NCI-H1105 treated with DMSO at 0.1 percent for 48 hours (cell line): ENCODE measurements at places on chromosomes 5 and 9.

DNA sequence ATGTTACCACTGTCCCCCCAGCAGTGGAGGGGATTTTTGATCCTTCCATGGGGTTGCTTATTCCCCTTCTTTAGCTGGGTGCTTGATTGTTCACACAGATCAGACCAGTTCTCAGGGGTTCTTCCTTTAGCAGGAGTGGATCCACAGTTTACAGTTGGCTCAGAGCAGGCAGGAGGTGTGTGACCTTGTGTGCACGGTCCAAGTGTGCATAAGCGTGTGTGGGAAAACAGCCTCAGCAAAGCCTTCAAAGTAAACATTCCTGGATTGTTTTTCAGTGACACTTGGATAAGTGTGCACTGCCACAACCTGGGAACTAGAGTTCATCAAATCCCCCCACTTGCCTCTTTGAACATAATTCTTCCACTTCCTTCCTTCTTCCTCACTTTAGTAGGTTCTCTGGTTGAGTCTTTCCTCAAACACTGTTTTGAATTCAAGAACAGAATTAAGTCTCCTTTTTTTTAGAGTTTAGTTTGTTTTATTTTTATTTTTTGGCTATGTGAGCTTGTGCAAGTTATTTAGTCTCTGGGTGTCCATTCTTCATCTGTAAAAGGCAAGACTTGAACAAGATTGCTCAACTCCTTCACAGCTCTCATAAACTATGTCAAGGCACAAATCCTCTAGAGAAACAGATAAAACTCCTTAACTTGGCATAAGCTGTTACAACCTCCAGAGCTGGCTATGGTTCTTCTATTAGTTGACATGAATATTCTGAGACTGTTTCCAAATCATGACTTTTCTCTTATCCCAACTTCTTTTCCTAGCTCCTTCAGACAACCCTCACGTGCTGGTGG lies 78.0 kb downstream of the OSMR start:
- DNase-seq: no peak

DNA sequence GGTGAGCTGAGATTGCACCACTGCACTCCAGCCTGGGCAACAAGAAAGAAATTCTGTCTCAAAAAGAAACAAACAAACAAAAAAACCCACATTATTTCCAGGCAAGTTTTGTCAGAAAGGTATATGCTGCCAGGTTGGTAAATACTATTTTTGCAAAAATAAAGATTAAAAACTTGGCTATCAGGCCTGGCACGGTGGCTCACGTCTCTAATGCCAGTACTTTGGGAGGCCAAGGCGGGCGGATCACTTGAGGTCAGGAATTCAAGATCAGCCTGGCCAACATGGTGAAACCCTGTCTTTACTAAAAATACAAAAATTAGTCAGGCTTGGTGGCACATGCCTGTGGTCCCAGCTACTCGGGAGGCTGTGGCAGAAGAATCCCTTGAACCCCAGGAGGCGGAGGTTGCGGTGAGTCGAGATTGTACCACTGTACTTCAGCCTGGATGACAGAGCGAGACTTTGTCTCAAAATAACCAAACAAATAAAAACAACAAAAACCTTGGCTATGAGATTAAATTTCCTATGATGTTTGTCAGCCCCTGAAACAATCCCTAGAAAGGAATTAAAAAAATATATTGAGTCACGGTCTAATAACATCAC lies 22.7 kb downstream of the AGXT2 start:
- no peak for DNase-seq

DNA sequence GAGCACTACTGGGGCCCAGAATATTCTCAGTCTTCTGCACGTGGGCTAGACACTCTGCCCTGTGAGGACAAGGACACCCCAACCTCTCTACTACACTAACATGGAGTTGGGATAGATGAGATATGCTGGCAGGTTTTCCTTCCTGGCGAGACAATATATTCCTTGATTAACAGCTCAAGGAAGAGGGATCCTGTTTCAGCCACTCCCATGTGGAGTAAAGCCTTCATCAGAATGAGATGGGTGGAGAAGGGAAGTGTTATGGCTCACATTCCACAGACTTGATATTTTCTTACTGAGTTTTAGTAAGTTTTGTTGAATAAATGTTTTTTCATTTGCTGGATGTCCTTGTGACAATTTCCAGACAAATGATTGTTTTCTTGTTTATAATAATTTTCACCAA lies 1187.6 kb downstream of the CDH12 start:
- no peak for DNase-seq

GRCh38 chr9:10059044-10059443 lies 553.8 kb downstream of the PTPRD start:
- DNase-seq: no peak

DNA sequence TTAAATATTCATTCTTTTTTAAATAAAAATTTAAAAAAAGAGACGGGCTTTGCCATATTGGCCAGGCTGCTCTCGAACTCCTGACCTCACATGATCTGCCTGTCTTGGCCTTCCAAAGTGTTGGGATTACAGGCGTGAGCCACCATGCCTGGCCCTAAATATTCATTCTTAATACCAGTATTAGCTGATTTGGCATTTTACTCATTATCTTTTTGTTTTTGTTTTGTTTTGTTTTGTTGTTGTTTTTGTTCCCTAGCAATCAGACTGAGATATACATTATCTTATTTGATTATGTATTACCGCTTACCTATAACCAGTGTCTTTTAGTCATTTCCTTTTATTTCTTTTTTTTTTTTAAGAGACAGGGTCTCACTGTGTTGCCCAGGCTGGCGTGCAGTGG lies 37.9 kb downstream of the RNF44 start:
- DNase-seq: no peak

GRCh38 chr5:153584960-153585359 lies 94.5 kb downstream of the GRIA1 start:
- no peak for DNase-seq

GRCh38 chr9:3865141-3865772 lies 339.5 kb upstream of the RFX3 start:
- DNase-seq: no peak
